ENCODE measurements at places on chromosomes 6 and 20. TPM values are rescaled to one million over a fixed set of nuclear protein-coding genes. Genes with fewer than 3 reads are reported as not detected.

Gene MAVS
- 14.7 TPM for total RNA-seq

Gene TBC1D22B
- 5.9 TPM for total RNA-seq

GRCh38 chr6:55040102-55040848 is 134.0 kb upstream of the HCRTR2 start:
- H3K36me3 ChIP-seq: no peaks in the 10 kb centered on the region
- H3K27me3 ChIP-seq: no peaks in the 10 kb centered on the region
- H3K4me3 ChIP-seq: no peak overlapping the region
- no peak overlapping the region for H3K27ac ChIP-seq
- H3K4me1 ChIP-seq: no peaks in the 10 kb centered on the region

Gene CST7
- total RNA-seq: 3.2 TPM

- H3K4me1 ChIP-seq: no peaks in the 10 kb centered on the region
- no peak overlapping the region for H3K27ac ChIP-seq
- DNase-seq: no peak
- H3K27me3 ChIP-seq: no peaks in the 10 kb centered on the region
- no peaks in the 10 kb centered on the region for H3K36me3 ChIP-seq
Measured at GRCh38 chr20:54197621-54198604, 10.0 kb upstream of the PFDN4 start.

DNA sequence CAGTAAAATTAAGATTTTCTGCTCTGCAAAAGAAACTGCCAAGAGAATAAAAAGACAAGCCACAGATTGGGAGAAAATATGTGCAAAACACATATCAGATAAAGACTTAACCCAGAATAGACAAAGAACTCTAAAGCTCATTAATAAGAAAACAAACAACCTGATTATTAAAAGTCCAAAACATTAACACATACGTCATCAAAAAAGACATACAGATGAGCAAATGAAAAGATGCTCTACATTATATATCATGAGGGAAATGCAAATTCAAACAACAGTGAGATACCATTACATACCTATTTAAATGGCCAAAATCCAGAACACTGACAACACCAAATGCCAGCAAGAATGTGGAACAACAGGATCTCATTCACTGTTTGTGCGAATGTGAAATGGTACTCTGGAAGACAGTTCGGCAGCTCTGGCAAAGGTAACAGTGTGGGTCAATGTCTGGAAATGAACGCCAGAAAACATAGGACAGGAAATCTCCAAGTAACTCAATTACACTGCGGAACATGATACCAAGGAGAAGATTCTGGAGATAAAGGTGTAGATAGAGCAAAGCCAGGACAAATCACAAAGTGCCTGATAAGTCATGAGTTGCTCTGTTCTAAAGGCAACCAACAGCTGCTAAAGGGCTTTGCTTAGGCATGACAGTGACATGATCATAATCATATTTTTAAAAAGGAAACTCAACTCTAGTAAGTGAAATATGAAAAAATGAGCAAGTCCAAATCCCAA is 96.8 kb downstream of the PDE10A start:
- no peak overlapping the region for H3K4me3 ChIP-seq
- H3K27ac ChIP-seq: no peak overlapping the region
- no peaks in the 10 kb centered on the region for H3K4me1 ChIP-seq
- H3K27me3 ChIP-seq: no peaks in the 10 kb centered on the region
- no peaks in the 10 kb centered on the region for H3K36me3 ChIP-seq

GRCh38 chr6:168508903-168509302 is 67.9 kb downstream of the SMOC2 start:
- no peak overlapping the region for H3K27ac ChIP-seq
- H3K4me1 ChIP-seq: no peaks in the 10 kb centered on the region
- H3K4me3 ChIP-seq: no peak overlapping the region
- no peaks in the 10 kb centered on the region for H3K27me3 ChIP-seq

Gene OPN5
- total RNA-seq: not detected

Gene SLC17A9
- total RNA-seq: 5.5 TPM

Gene ADGRF5
- total RNA-seq: not detected

DNA sequence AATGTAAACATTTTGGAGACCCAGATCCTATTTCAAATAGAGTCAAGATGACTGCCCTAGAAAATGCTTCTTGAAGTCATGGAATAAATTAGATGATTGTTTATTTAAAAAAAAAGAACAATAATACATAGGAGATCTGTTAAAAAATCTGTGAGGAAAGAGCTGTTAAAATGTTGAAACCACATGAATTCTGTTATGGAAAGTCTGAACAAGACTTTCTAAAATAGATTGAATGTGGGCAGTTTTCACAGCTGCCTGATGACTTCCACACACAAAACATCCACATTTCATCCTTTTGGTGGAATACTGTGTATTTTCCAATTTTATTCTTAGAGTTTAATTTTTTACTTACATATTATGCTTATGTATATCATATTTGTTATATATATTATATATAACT is 186.1 kb downstream of the LAMA2 start:
- H3K36me3 ChIP-seq: no peaks in the 10 kb centered on the region
- no peaks in the 10 kb centered on the region for H3K4me1 ChIP-seq
- no peak overlapping the region for H3K27ac ChIP-seq
- no peaks in the 10 kb centered on the region for H3K27me3 ChIP-seq
- no peak overlapping the region for H3K4me3 ChIP-seq

DNA sequence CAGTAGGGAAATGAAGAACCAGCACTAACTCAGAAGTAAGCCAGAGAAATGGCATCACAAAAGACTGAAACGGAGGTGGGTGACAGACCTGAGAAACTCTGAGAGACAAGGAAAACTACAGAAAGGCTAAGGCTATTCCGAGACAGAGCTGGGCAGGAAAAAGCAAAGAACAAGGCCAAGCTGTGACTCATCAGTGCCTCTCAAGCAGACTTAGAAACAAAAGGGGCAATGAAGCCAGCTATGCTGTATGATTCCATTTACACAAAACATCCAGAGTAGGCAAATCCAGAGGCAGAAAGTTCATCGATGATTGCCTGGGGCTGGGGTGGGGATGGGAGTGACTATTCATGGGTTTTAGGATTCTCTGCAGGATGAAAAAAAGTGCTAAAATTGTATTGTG is 50.0 kb downstream of the SLC23A2 start:
- peaks cover 9% of the 10 kb centered on the region for H3K36me3 ChIP-seq
- H3K27ac ChIP-seq: no peak overlapping the region

GRCh38 chr6:108737594-108738546 is 110.4 kb upstream of the ARMC2 start:
- H3K4me1 ChIP-seq: no peaks in the 10 kb centered on the region
- no peak overlapping the region for H3K4me3 ChIP-seq
- DNase-seq: no peak
- H3K36me3 ChIP-seq: no peaks in the 10 kb centered on the region
- no peak overlapping the region for H3K27ac ChIP-seq

DNA sequence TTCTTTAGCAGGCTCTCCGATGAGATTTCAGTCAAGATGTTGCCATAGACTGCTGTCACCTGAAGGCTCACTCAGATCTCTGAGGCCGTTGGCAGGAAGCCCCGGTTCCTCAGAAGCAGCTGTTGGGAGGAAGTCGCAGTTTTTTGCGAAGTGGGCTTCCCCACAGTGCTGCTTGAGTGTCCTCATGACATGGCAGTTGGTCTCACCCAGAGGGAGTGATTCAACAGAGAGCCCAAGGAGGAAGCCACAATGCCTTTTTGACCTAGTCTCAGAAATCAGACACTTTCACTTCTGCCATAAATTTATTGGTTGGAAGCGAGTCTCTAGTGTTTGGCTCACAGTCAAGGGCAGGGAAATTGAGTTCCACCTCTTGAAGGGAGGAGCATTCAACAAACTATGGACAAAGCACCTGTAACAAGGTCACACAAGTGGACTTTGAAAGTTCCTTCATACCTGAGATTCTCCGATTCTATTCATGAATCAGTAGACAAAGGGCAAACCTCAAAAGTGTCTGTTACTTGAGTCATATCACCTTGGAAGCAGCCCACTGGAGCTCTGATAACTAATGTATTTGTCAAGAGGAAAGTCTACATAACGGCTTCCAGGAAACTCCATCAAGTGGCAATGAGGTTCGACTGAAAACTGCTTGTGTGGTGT is 208.3 kb downstream of the TASP1 start:
- no peaks in the 10 kb centered on the region for H3K27me3 ChIP-seq
- peaks cover 15% of the 10 kb centered on the region for H3K36me3 ChIP-seq
- H3K4me1 ChIP-seq: no peaks in the 10 kb centered on the region
- no peak overlapping the region for H3K4me3 ChIP-seq
- DNase-seq: no peak

Gene KHDRBS2
- total RNA-seq: not detected

Gene GPLD1
- 0.59 TPM for total RNA-seq

GRCh38 chr20:33828326-33828844 is 17.2 kb downstream of the CHMP4B start:
- no peak overlapping the region for H3K27ac ChIP-seq
- no peak overlapping the region for H3K4me3 ChIP-seq
- H3K4me1 ChIP-seq: peaks cover 33% of the 10 kb centered on the region

- no peak for DNase-seq
- H3K27ac ChIP-seq: no peak overlapping the region
- no peaks in the 10 kb centered on the region for H3K27me3 ChIP-seq
- H3K4me1 ChIP-seq: peaks cover 6% of the 10 kb centered on the region
- no peaks in the 10 kb centered on the region for H3K36me3 ChIP-seq
Measured at GRCh38 chr20:878511-879307, 37.4 kb downstream of the ANGPT4 start.

Gene TFAP2B
- not detected for total RNA-seq

DNA sequence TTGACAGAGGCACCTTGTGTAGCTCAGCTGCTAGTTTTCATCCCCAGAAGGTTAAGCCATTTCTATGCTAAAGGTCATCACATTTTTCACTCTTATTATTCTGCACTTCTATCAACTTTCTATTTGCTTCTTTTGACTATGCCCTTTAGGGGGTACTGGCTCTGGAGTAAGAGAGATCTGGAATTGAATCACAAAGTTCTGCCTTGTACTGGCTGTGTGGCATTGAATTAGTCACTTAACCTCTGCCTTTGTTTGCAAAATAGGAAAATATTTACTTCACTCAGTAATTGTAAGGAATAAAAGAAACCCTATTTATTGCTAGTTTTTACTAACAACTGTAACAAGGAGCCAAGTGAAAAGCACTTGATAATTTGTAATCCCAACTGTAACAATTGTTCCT is 56.8 kb upstream of the MTRF1L start:
- no peak for DNase-seq
- H3K4me1 ChIP-seq: no peaks in the 10 kb centered on the region
- H3K27ac ChIP-seq: no peak overlapping the region
- peaks cover 9% of the 10 kb centered on the region for H3K27me3 ChIP-seq
- H3K4me3 ChIP-seq: no peak overlapping the region
- H3K36me3 ChIP-seq: no peaks in the 10 kb centered on the region

Gene UNC93A
- total RNA-seq: not detected

GRCh38 chr20:35502352-35502751 is 27.1 kb downstream of the C20orf173 start:
- no peak overlapping the region for H3K27ac ChIP-seq
- H3K4me3 ChIP-seq: no peak overlapping the region
- peaks cover 16% of the 10 kb centered on the region for H3K4me1 ChIP-seq
- H3K27me3 ChIP-seq: no peaks in the 10 kb centered on the region

DNA sequence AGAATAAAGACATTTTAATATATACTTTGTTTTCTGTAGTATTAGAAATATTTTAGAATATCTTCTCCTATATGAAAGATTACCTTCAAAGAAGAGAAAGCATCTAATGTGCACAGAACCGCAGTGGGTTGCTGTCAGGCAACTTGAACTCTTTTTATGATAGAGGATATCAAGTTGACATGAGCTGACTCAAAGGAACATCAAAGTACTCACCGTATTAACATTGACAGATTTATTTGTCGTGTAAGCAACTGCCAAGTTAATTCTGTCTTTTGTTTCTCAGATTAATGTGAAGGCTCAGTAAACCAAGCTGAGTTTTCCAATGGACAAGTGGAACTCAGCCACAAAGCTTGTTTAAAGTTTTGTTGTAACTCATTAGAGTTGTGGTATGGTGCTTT is 2.2 kb upstream of the GINM1 start:
- H3K27ac ChIP-seq: no peak overlapping the region
- H3K36me3 ChIP-seq: no peaks in the 10 kb centered on the region
- H3K4me3 ChIP-seq: no peak overlapping the region
- H3K27me3 ChIP-seq: no peaks in the 10 kb centered on the region
- peaks cover 22% of the 10 kb centered on the region for H3K4me1 ChIP-seq
- no peak for DNase-seq

- no peak overlapping the region for H3K4me3 ChIP-seq
- no peak overlapping the region for H3K27ac ChIP-seq
- DNase-seq: no peak
- H3K36me3 ChIP-seq: peaks cover 5% of the 10 kb centered on the region
Measured at GRCh38 chr6:90039911-90040310, 145.6 kb downstream of the GJA10 start.

DNA sequence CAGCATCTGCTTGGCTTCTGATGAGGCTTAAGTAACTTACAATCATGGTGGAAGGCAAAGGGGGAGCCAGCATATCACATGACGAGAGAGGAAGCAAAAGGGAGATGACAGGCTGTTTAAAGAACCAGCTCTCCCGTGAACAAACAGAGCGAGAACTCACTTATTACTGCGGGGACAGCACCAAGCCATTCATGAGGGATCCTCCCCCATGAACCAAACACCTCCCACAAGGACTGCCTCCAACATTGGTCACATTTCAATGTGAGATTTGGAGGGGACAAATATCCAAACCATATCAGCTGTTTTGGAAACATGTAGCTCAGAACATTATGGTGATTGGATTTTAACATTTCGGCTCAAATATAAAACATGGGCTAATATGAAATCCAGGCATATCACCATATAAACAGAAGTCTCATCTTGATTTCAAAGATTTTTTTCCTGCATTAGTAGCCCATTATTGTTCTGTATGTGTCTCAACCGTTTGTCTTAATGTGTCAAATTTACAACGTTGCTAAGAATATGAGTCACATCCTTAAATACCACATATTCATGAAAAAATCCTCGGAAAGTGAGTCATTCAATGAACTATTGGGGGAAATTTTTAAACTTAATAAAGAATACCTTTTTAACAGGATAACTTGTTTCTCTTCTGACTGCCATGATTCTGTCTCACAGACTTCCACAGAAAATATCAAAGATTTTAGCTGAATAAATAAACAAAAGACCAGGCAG is 894.3 kb downstream of the TFAP2A start:
- DNase-seq: no peak
- no peaks in the 10 kb centered on the region for H3K36me3 ChIP-seq
- H3K27me3 ChIP-seq: no peaks in the 10 kb centered on the region
- no peak overlapping the region for H3K4me3 ChIP-seq

DNA sequence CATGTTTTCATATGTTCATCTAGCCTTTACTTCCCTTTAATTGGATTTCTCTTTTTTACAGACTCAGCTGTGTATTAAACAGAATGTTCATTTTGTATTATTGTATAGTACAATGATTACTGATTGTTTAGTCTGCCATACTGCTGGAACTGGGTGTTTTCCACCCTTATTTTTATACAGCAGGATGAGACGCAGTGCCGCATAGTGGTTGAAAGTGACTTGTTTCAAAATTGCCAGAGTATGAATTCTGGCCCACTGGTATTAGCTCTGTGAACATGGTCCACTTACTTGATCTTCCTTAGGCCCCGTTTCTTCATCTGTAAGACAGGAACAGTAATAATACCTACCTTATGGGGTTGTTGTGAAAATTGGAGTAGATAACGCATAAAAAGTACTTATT is 22.1 kb downstream of the AFDN start:
- no peak overlapping the region for H3K27ac ChIP-seq
- no peaks in the 10 kb centered on the region for H3K4me1 ChIP-seq
- no peak overlapping the region for H3K4me3 ChIP-seq
- no peaks in the 10 kb centered on the region for H3K27me3 ChIP-seq
- DNase-seq: no peak

Gene PBOV1
- not detected for total RNA-seq

Data from CD4-positive, alpha-beta T cell (primary cell).